Cardiac muscle cell (in vitro differentiated cells and primary cell): ENCODE measurements at places on chromosomes 5 and 9. TPM values are rescaled to one million over a fixed set of nuclear protein-coding genes. Genes with fewer than 3 reads are reported as not detected.

- DNase-seq = no peak
These were observed 187.1 kb downstream of the CFAP90 start for GRCh38 chr5:7663808-7664207.

DNA sequence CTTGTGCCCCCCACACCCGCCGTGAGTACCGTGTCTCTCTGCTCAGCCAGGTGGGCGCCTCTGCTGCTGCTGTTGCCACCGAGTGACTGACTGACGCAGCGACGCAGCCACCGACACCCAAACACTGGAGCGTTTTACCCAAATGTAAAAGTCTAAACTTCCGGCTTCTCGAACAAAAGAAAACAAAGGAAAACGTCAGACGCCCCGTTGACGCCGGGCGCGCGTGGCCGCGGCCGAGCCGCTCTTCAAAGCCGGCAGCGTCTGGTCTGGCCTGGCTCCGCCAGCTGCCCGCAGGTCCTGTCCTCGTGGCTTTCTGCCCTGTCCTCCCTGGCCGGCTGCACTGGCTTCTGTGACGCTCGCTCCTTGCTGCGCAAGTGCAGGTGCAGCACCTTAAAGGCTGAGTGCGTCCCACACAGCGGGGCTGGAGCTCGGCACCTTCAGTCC lies 41.4 kb upstream of the CLPTM1L start:
- DNase-seq = peak; percentile 47

SURF1 gene
- 32.9 and 38.6 TPM in 2 replicates for total RNA-seq

GRCh38 chr5:2557435-2557834 lies 194.0 kb downstream of the IRX2 start:
- DNase-seq = no peak

DNA sequence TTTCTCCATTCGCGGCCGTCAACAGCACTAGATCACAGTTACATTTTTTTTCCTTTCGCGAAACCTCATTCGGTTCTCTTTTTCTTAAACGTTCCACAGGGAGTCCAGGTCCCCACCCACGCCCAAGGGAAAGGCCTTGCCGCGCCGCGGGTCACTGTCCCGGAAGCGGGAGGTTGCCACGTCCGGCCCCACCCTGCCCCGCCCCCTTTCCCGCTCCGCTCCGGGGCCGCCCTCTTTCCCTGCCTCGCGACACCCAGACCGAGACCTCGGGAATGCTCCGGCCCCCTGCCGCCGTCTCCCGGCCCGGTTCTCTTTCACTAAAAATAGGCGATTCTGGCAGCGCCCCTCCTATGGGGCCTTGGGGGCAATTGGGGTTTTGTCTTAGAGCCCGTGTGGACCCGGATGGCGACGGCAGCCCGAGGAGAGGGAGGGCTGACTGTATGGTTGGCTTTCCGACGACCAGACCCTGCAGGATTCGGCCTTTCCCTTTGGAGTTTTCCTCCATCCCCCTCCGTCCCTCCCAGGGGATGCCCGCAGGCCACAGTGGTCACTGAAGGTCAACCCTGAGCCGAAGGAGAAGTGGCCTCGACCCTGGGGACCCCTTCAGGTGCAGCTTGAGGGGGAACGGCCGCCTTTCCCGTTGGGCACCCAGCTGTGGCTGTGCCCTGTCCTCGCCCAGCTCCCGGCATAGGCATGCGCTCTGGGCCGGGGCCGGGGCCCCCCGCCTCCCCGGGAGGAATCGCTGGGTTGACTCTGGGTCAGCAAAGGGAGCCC lies 2.8 kb upstream of the RACK1 start:
- DNase-seq = peak; percentile 86

DNA sequence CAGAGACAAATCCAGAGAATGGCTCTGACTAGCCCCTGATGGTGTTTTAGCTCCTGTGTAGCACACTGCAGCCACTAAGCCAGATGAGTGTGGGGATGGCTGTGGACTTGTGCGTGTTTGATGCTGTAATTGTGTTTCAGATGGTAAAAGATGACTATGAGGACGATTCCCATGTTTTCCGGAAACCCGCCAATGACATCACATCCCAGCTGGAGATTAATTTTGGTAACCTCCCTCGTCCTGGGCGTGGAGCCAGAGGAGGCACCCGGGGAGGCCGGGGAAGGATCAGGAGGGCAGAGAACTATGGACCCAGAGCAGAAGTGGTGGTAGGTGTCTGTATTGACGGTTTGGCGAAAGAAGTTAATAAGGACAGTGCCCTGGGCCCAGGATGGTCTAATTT lies 38.0 kb downstream of the HABP4 start:
- peak; percentile 53 for DNase-seq

PAEP gene
- not detected in 2 replicates for total RNA-seq

SPOCK1 gene
- 2.6 and 14.0 TPM in 2 replicates for total RNA-seq

DNA sequence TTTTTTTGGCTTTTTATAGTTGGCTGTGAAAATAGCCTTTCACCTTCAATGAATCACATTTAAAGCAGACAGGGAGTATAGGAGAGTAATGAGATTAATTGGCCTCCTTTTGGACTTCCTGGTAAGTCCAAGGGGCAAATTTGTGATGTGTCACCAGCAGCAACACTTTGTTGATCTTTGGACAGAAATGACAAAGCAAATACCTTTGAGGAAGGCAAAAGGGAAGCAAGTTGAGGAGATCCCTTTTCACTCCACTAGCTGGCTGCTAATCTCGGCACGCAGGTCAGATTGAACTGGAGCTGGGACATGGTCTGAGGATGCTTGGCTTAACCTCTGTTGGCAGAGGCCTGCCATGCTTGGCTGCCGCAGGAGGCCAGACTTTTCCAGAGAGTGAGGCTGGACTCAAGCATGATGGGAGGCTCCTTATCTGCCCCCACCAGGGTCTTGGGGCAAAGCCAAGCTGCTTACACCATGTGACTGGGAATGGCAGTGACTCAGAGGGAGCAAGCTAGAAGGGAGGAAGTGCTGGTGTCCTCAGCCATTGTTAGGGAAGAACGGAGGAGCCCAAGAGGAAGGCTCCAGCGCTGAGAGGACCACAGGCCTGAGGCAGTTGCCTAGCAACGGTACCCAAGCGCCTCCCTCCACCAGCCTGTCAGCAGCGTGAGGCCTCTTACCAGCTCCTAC lies 174.5 kb upstream of the MAP1B start:
- DNase-seq = peak; percentile 94

DNA sequence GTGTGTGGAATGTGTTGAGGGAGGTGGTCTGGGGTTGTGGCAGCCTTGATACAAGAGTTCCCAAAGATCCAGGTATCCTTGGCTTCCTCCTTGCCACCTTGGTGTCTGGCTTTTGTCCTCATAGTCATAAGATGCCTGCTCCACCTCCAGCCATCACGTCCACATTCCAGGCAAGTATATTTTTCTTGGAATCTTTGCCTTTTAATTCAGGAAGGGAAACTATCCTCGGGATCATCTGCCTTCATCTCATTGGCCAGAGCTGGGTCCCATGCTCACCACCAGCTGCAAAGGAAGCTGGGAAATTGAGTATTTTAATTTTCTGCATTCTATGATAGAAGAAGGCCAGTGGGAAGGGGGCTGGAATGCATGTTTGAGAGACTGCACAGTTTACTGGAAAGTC lies 186.7 kb downstream of the C9orf50 start:
- DNase-seq = no peak

DNA sequence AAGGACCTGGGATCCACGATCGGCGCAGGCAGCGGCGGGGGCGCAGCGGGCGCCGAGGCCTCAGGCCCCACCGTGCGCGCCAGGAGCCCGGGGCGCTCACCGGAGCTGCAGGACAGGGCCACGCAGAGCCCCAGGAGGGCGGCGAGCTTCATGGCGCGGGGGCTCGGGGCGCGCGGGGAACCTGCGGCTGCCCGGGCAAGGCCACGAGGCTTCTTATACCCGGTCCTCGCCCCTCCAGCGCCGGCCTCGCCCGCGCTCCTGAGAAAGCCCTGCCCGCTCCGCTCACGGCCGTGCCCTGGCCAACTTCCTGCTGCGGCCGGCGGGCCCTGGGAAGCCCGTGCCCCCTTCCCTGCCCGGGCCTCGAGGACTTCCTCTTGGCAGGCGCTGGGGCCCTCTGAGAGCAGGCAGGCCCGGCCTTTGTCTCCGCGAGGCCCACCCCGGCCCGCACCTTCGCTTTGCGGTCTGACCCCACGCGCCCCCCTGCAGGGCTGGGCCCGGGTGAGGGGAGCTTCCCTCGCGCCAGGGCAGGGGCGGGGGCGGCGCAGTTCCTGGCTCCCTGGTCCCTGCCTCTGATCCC lies at the start of gene SCGB3A1:
Gene SCGB3A1, minus strand, starts transcription at position 189 of the 577 bp plus-strand sequence. Its CDS starts 37 bp downstream, at position 152.
- peak; percentile 22 for DNase-seq

BTNL8 gene
- not detected in 2 replicates for total RNA-seq

GRCh38 chr9:87577746-87578145 lies 80.1 kb downstream of the DAPK1 start:
- no peak for DNase-seq

- DNase-seq = no peak
These were observed 15.1 kb upstream of the TNFSF15 start for GRCh38 chr9:114820776-114821501.

DNA sequence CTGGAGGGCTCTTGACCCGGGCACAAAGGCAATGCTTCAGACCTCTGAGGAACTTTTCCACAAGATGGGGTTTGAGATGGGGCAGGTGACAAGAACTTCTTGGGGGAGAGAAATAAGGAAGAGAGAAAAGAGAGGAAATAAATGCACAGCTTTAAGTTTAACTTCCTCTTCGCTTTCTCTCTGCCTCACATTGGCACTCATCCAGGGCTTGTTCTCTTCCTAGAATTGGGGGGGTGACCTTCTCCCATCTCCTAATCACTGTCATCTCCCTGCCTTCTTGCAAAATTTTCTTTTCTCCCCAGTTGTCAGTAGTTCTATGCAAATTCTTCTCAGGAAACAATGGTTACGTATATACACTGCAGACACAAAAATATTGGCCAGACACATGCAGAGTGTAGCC lies 19.1 kb upstream of the ADCY2 start:
- DNase-seq = no peak

KIF12 gene
- total RNA-seq = 0.04 and 1.1 TPM in 2 replicates

FCHO2 gene
- total RNA-seq = 6.6 and 7.5 TPM in 2 replicates

DNA sequence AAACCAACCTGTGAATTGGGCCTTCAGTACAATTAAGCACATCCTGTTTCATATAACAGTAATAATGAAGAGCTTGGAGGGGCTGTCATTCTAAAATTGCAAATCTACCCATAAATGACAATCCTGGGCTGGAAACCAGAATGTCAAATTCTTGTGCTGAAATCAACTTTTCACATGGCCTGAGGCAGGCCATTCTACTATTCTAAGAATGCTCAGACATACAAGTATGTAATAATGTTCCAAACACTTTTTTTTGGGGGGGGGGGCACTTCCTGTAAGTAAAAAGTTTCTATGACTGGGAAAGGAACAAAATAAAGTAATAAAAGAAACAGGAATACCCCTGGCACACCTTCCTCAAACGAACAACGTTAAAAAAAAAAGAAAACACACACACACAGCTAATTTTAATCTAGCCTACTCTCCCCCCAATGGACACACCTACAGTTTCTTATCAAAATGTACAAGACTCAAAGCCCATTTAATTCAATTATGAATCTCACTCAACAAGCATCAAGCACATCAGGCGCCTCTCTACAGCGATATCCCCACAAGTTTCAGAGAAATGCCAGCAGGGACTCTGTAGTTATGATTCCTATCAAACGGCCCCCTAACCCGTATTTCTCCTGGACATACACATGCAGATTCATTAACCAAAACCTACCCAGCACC lies 1.4 kb downstream of the ETF1 start:
- peak; percentile 24 for DNase-seq

- no peak for DNase-seq
These were observed 142.9 kb downstream of the CAMK4 start for GRCh38 chr5:111367115-111367514.
